ENCODE measurements at places on chromosomes 6 and 20.
A peak's percentile ranks its signal among the peaks of the same experiment; 100 is the strongest.

- DNase-seq: peak; percentile 85
These were observed 32.9 kb upstream of the ERVFRD-1 start for GRCh38 chr6:11144393-11144851.

DNA sequence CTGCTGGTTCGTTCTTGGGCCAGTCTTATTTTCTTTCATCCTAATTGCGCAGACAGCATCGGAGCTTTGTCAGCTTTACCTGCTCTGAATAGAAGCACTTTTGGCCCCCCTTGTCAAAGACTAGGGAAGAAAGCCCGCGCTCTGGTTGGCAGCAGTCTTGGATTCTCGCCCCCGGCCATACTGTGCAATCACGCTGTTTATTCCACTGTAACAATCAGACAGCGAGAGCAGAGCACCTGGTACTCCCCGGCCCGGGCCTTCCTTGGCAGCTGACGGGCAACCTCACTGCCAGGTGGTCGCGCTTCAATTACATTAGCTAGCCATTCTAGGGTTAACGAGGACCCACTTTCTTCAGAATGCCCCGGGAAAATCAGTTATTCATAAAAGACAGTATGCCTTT lies 72.6 kb downstream of the INSM1 start:
- peak; percentile 65 for DNase-seq

DNA sequence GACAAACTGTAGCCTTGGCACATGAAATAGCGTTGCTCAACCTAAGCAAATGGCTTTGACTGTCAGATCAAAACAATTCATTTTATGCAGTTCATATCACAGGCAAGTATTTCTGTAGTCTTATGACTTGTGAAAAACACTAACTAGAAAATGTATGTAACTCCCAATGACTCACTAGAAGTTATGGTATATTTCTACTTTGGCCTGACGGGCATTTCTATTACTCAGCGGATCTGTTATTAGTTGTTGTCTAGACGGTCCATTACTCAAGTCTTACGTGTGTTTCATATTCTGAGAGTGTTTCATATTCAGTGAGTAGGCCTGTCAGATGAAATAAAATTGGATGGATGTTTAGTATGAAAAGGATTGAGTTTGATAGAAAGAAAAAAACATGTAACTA lies 880.9 kb downstream of the PRIM2 start:
- DNase-seq: no peak

DNA sequence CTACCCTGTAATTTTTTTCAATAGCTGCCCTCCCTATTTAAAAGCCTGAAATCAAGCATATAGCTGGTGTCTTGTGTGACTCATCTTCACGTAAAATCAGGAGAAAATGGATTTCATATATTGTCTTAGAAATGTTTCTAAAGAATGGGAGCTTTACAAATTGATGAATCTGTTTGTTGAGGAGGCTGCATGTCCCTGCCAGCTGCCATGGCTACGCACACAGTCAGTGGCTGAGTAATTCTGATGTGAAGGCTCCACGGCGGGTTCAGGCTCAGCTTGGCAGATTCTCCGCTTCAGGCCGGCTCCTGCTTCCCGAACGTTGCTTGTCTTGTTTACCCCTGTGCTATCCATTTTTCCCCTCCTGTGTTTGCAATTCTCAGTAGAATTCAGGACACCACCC lies 82.8 kb downstream of the CCDC170 start:
- DNase-seq: peak; percentile 63

DNA sequence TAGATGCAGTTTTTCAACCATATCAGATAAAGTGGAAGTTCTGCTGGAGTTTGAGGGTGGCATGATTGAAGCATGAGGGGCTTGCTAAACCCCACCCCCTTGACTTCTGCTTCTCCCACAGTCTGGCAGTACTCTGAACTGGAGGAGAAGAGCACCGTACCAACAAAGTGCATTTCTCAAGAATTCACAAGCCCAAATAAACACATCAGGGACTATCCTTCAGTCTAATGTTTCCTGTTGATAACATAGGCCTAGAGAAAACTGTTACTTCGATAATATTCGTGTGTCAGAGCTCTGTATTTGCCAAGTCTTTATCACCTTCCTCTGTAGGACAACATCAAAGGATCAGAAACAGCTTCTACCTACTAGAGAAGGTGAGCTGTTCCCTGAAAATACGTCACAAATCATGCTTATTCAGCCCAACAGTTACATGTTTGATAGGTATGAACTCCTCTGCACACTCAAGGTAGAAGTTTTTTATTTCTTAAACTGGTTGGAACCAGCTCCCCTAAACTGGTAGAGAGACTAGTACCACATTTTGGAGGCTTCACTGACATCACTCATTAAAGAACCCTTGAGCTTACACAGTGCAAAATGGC lies 153.2 kb upstream of the PRND start:
- DNase-seq: no peak

DNA sequence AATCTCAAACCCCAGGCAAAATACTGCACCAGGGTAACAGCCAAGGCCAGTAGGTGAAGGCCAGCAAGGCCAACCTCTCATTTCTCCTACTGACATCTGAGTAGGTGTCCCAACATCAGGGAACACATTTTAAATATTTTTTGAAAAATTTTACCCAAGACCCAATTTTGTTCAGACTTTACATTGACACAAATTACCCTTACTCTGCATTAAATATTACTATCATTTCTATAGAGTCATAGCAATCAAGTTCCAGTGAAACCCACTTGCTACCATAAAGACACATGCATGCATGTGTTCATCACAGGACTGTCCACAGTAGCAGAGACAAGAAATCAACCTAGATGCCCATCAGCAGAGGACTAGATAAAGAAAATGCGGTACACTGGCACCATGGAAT lies 99.9 kb downstream of the NRN1 start:
- DNase-seq: no peak

Data from brain (organoid and tissue), 16 donors.